ENCODE measurements at places on chromosomes 6 and 20. TPM values are rescaled to one million over a fixed set of nuclear protein-coding genes. Genes with fewer than 3 reads are reported as not detected.

Gene CD93
- total RNA-seq, result not detected

Gene AGPAT4
- total RNA-seq, result 13.8 TPM

Gene SLC32A1
- total RNA-seq, result not detected

Gene COL11A2
- 1.8 TPM for total RNA-seq

Gene RIMS1
- total RNA-seq, result 8.3 TPM

Gene TGM3
- total RNA-seq, result not detected

Gene TRAM2
- 129 TPM for total RNA-seq

Gene PFDN6
- 15.9 TPM for total RNA-seq

Gene SNAP25
- 1.8 TPM for total RNA-seq

Gene ID1
- 56.3 TPM for total RNA-seq

Gene FNDC11
- under 0.01 TPM for total RNA-seq

Gene SLC26A8
- under 0.01 TPM for total RNA-seq

Gene ATF6B
- 27.5 TPM for total RNA-seq

Gene DUSP15
- total RNA-seq, result 1.2 TPM
